Spinal cord (tissue), 10 donors: ENCODE measurements at places on chromosomes 12 and 14. TPM values are rescaled to one million over a fixed set of nuclear protein-coding genes. Genes with fewer than 3 reads are reported as not detected.

GRCh38 chr14:50901361-50901760, 29.5 kb downstream of the ABHD12B start:
- DNase-seq: no peak

TAS2R30 gene
- total RNA-seq: 17.0 TPM

DNA sequence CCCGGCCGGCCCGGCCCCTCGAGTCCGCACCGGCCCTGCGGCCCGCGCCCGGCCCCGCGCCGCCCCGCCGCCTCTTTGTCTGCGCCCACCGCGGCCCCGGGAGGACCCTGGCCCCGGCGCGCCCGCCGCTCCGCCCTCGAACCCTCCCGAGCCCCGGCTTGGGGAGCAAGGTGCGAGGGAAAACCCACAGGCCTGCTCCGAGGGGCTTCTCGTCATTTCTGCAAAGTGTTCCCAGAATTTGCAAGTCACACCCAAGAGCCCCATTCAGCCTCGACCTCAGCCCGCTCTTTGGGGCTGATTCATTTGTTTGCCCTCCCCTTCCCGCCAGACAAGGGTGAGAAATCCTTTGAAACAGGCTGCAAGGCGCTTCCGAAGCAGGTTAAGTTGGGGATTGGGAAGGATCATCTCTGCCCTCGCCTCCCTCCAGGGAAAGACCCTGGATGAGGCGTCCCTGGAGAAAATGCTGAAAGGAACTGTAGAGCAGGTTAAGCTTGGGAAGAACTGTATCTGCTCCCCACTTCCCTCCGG, 325 bp upstream of the CLIP1 start:
- no peak for DNase-seq

DNA sequence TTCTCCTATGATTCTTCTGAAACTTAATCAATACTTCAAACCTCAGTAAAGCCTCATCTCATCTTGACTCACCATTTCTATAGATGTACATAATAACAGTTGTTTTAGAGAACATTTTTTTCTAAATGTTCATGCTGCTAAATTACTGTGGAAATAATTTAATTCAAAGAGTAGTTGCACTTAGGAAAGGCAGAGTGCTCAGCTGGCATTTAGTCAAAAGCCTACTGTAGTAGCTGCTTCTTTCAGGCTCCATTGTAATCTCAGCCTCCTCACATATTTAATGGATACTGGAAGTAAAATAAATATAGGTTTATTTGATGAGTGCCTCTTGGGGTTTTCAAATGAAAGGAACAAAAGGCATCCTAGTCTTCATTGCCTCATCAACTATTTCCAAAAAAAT, 325.0 kb downstream of the CCER1 start:
- DNase-seq: peak; percentile 1

STON2 gene
- total RNA-seq: 63.6 TPM

- no peak for DNase-seq
Observed at GRCh38 chr12:110548678-110549077, 34.4 kb downstream of the PPTC7 start.

CIDEB gene
- 4.9 TPM for total RNA-seq

- DNase-seq: peak; percentile 68
Observed at GRCh38 chr12:68334132-68334531, 2.0 kb upstream of the MDM1 start.

RGS6 gene
- total RNA-seq: 9.1 TPM

GRCh38 chr12:89884416-89884898, 175.8 kb upstream of the ATP2B1 start:
- DNase-seq: peak; percentile 16

DNA sequence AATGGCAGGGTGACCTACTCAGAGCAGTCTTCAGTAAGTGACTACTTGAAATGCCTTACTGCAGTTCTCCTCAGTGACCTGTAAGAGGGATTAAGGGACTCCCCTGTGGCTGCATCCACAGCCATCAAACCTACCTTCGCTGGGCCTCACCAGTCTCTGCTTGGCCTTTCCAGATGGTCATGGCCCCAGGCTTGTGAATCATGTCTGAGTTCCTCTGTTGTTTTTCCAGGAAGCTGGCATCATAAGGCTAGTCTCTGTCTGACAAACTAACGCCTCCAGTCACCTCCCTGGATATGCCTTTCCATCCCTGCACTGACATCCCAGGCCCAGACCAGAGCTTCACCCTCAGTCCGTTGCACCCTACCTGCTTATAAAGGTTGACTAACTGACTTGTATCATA, 14.0 kb downstream of the RNASE2 start:
- no peak for DNase-seq

GRCh38 chr12:18797604-18798003, 59.7 kb downstream of the CAPZA3 start:
- no peak for DNase-seq

PARP2 gene
- total RNA-seq: 29.5 TPM

ADAM21 gene
- total RNA-seq: 0.69 TPM

- DNase-seq: no peak
Observed at GRCh38 chr14:37597914-37598746, 2.7 kb downstream of the TTC6 start.

SLC6A15 gene
- 50.8 TPM for total RNA-seq

- no peak for DNase-seq
Observed at GRCh38 chr12:2526371-2526770, 268.4 kb upstream of the FKBP4 start.

DNA sequence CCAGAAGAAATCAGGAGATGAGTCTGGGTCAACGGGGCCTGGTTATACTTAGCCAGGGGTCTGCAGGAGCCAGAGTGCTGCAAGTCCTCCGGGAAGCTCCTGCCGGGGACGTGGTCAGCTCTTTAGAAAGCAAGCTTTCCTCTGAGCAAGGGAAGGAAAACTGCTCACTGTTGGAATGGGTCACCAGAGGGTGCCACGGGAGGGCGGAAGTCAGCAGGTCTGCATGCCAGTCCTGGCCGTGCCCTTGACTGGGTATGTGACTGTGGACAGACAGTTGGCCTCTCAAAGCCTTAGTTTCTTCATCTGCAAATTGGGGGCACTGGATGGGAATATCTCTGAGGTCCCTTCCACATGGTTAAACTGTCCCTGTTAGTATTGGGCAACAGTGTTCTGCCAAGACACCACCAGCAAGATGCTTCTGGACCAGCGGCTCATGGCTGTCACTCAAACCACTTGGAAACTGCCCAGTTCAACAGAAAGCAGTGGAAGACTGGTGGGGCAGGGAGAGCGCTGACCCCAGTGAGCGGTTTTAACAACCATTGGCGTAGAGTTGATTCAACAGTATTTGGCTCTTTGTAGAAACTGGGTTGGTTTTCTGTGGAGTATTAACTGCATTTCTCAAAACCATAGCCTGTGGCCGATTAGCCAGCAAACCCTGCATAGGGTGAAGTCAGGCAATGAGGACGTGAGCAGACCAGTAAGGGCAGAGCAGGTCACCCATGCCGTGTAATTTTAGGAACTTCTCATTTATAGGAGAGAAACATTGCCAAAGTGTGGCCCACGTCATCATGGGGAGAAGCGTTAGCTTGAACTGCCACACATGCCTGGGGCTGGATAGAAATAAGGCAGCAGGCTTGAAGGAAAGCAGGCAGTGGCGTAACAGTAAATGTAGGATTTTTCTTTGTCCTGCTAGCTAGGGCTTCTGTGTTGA, 163.9 kb upstream of the PRMT8 start:
- no peak for DNase-seq

DNA sequence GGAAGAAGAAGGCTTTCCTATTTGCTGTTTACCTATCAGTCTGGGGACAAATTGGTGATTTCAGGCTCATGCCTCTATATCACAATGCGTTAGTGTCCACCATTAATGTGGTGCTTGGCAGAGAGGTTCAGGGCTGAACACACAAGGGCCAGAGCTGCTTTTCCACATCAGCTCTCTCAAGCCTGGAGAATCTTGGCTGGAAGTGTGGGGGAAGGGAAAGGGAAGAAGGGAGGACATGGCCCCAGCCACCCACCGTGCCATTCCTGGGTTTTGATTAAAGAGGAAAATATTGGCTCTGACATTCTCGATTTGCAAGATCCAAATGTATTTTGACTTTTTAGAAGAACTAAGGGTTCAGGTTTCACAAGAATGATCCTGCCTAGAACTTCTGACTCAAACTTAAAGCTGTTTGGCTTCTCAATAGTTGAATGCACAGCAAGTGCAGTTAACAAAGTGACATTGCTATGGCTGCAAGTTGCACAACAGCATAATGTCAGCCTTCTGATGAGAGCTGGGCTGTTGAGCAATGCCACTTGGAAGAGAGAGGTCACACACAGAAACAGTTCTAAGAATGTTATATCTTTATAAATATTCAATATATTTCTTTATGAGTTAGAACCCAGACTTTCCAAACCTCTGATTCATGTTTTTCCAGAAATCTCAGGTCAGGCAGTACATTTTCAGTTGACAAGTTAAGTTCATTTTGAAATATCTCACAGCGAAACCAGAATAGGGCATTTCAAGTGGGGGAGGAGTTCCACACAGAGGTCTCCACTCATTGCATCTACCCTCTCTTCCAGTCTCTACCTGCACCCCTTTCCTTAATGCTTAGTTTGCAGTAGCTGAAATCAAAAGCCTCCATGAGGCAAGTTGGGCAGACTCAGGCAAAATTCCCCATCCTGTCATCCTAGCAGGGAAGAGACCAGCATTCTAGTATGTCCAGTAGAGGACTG, 25.3 kb downstream of the IGF1 start:
- no peak for DNase-seq

- peak; percentile 63 for DNase-seq
Observed at GRCh38 chr12:121009741-121010140, 6.5 kb downstream of the C12orf43 start.

ASCL4 gene
- total RNA-seq: 0.30 TPM

DNA sequence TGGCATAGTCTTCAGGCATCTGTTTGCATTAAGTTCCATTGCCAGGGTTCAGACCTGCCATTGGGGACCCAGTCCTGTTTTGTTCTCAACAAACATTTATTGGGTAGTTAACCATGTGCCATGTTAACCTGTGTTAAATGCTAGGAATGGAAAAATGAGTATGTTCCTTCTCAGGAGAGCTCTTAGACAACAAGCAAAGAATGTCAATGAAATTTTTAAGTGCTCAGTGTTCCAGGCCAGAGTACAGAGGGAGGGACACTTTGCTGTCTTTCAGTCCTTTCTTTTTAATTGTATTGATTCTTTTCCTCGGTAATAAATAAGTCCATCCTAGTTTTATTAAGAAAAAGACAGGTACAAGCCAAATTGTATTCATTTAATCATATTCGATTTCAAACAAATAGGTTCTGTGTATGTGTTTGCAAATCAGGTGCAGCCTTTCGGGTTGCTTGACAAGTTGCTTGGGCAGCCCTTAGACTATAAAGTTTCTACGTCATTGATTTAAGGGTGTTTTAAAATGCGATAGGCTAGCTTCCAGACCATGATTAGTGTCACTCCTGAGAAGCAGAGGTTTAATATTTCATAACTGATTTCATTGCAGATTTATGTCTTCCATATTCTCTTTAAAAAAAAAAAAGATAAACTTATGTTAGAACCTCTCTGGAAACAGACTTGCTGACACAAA, 123.1 kb downstream of the DERA start:
- DNase-seq: no peak

GUCY2C gene
- total RNA-seq: not detected

GALNT9 gene
- total RNA-seq: 9.5 TPM

DNA sequence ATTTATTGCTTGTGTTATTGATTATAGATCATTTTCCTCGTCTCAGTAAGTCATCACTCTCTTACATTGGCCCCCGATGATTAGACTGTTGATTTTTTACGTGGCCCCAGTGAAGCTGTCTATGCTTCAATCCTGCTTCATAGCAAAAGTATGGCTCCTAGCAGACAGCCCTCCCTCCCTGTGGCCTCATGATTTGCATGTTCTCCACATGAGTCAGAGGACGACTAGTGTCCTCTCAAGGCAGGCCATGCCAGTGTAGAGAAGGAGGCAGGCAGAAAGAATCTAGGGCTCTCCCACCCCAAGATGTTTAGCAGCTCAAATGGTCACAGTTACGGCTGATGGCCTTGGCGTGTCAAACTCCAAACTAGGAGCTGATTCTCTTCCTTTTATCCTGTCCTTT, 59.6 kb downstream of the FIGNL2 start:
- no peak for DNase-seq

DNA sequence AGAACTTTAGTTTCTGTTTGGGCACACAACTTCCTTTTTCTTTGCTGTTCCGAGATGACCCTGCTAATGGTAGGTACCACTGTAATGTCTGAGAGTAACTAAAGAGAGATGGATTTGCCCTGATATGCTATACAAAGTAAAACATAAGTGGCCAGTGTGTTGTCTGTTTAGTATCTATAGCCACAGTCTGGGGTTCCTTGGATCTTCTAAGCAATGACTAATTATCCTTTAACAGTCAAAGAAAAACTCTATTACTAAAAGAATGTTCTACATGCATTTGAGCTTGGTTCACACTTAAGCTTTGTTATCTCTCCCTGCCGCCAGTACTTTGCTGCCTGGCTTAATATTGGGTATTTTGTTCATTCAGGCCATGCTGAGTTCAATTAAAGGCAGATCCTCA, 1051.9 kb upstream of the FLRT2 start:
- no peak for DNase-seq

DNA sequence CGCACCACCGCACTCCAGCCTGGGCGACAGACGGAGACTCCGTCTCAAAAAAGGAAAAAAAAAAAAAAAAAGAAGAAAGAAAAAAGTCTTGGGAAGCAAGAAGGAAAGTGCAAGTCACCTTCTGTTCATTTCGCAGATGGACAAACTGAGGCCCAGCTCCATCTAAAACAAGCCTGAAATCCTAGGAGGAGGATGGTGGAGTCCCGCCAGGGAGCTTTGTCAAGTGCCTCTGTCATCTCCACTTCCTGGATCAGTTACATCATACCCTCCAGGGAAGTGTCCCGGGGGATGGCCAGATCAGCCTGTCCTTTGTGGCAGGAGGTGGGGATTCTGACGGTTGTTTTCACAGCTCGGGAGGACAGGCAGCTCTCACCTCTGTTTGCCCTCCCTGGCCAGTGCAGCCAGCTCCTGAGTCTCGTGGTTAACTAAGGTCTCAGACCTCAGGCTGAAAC, 8.7 kb upstream of the SDSL start:
- no peak for DNase-seq
